NCI-H774 (cell line): ENCODE measurements at places on chromosomes 7 and 10.
A peak's percentile ranks its signal among the peaks of the same experiment; 100 is the strongest.

- DNase-seq = no peak
Observed at GRCh38 chr10:8042721-8043568, 11.5 kb upstream of the GATA3 start.

DNA sequence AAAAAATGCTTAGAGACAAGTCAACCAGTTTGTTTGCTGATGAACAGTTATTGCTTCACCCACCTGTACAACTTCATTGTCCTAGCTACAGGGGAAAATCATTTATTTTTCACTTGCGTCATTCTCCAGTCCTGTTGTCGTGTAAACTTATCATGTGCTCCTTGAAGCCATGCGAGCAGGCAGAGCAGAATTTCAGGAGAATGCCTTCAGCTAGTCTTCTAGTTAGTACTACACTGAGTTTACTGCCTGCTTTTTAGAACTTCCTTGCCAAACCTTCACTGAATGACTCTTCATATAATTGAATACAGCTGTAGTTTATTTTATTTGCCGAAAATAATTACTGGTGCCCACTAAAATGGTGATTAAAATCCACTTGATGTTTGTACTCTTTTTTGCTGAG is 15.6 kb downstream of the RPA3 start:
- peak; percentile 9 for DNase-seq

DNA sequence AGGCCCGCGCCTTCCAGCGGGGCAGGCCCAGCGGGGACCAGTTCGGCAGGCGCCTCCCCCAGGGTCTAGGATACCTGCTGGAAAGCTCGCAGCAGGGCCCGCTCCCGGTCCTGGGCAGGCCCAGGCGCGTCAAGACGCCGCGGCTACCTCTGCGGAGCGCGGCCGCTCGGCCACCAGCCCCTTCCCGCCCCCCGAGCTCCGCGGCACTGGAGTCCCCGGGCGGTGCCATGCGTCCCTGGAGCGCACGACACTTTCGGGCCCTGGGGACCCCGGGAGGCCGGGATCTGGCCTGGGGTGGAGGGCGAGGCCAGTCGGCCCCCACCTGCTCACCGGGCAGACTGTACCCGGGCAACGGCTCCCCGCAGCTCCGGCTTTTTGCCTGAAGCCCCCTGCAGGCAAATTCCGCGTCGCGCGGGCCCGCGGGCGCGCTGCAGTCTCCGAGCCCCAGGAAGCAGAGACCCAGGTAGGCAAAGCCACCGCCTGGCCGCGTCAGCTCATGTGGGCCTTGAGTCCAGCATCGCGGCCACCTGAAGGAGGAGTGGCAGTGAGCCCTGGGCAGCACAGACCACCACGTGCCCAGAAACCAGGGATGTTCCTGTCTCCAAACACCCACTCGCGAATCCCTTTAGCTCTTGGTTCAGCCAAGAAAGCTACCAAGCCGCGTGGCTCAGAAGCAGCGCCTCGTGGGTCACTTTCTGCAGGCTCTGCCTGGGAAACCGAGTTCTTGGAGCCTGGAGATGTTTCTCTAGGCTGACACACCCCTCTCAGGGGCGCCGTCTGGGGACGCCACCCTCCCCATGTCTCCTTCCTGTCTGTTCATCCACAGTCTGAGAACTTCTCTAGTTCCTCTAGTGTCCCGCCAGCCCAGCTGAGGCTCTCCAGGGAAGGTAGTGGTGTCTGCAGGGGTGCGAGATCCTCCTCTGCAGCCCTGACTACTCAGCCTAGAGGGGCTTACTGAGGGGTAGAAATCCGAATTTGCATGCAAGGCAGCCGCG is 46.1 kb upstream of the APBB1IP start:
- DNase-seq = no peak

DNA sequence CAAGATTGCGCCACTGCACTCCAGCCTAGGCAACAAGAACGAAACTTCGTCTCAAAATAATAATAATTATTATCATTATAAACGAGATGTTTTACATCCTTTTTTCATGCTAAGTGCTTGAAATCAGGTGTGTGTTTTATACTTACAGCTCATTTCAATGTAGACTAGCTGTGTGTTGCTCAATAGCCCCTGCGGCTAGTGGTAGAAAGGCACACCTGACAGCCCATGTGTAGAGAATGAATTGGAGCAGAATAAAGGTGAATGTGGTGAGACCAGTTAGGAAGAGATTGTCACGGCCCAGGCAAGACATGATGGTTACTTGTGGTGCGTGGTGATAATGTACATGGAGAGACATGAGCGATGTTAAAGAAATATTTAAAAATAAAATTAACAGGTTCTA is 86.7 kb upstream of the TMEM26 start:
- DNase-seq = no peak

- no peak for DNase-seq
Observed at GRCh38 chr7:47783456-47784223, 164.6 kb downstream of the PKD1L1 start.

GRCh38 chr10:33871061-33871956 is 536.8 kb upstream of the NRP1 start:
- no peak for DNase-seq

GRCh38 chr7:151794508-151795167 is 82.3 kb downstream of the PRKAG2 start:
- no peak for DNase-seq

DNA sequence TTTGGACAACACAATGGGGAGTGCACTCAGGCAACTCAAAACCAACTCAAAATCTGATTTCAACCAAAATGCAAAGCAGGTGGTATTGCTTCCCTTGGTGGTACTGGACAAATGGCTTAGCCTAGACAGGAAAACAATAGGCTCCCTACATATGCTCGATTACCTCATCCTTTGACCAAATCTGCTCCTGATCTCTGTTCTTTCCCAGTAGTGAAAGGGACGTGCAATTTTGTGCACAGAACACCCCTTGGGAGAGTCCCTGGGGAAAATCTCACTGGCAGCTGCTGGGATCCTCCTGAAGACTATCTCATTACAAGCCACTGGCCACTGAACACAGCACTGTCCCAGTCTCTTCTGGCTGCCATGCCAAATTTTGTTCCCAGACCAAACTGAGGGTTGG is 149.2 kb upstream of the VSTM2A start:
- no peak for DNase-seq

- no peak for DNase-seq
Observed at GRCh38 chr10:71706216-71707121, 13.1 kb downstream of the C10orf105 start.

GRCh38 chr7:46725136-46725535 is 804.1 kb upstream of the IGFBP3 start:
- no peak for DNase-seq

DNA sequence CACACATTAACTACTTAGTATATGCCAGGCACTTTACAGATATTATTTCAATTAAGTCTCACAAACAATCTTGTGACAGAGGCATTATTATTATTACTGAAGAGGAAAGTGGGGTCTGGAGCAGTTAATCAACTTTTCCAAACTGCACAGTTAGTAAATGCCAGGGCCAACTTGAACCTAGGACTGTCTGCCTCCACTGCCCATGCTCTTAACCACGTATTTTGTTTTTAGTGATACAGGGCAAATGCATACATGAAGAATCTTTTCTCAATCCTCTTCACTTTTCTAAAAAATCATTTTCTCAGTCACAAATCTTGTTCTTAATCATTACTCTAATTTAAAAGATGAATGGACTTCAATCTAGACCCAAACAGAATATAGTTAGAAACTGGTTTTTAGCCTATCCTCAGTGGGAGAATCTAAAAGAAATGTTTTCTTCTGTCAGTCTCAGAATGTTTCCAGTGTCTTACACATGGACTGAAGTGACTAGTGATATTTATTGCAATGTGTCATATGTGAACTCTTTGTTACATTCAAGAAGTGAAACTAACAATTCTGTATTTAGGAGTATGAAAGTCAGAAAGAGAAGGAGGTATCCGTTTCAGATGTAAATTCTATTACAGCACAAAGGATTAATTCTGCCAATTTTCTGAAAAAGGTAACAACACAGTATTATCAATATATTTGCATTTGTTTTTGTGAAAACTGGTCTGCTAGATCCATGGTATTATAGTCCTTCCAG is 55.5 kb upstream of the CCNJ start:
- DNase-seq = no peak

- DNase-seq = peak; percentile 26
Observed at GRCh38 chr10:95542330-95542729, 18.8 kb downstream of the SORBS1 start.

GRCh38 chr7:11379641-11380040 is 406.0 kb downstream of the PHF14 start:
- DNase-seq = no peak

GRCh38 chr7:75639886-75640190 is 98.9 kb downstream of the HIP1 start:
- peak; percentile 8 for DNase-seq

DNA sequence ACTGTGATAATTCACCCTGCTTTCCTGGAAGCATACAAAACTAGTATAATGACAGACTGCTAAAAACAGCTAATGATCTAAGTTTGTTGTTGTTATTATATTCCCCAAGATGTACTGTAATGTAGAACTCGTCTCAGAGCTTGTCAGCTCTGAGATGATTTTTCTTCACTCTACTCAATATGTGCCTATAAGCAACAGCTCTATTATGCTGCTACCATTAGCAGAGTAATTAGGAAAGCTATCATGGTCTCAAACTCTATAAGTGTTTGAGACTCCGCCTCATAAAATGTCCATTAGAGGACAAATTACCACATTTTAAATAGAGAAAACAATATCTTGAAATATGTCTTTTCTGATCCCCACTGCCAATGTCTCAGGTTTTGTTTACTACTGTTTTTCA is 476.5 kb upstream of the PCDH15 start:
- no peak for DNase-seq
